ENCODE measurements at places on chromosomes 2 and 18.

GRCh38 chr2:189782221-189782671 is 1.9 kb downstream of the ORMDL1 start:
- DNase-seq = no peak

DNA sequence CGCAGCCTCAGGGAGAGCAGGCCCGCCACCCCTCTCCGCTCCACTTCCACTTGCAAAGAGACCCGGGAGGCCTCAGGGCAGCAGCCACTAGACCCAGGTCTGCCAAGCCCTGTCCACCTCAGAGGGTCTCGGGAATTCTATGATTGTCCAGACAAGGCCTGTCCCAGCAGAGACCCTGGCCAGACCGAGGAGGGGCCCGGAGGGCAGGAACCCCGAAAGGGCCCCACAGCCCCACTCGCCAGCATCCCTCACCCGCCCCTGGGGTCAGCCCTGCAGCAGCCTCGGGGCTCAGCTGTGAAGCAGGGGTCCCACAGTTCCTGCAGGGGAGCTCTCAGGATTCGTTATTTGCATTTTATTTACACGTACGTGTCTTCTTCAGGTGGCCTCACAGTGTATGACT is 269.5 kb downstream of the EIPR1 start:
- DNase-seq = no peak

DNA sequence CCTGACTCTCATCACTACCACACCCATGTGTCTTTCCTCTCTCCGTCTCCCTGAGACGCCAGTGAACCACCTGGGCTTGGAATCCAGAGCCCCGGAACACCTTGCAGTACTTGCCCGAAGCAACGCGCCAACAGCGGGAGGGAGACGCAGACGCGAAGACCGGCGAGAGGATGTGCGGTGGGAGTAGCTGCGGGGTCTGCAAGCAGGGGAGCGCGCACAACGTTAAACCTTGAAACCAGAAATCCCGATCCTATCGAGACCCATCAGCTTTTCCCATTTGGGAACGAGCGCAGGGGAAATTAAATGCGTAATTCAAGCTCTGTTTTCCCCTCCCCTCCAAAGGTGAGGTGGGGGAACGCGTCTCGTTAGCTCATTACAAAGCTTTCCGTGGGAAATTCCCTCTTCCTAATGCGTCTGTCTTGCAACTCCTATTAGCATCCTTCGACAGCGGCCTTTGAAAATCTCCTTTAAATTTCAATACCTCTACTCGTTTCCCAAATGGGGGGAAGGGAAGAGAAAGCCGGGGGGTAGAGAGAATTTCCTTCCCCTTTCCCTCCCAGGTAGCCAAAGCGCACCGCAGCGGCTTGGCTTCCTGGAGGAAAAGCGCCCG is 421 bp upstream of the CNTNAP5 start:
- no peak for DNase-seq

GRCh38 chr2:142462306-142462705 is 331.5 kb upstream of the LRP1B start:
- no peak for DNase-seq

- no peak for DNase-seq
Observed at GRCh38 chr18:67331857-67332256, 184.7 kb downstream of the DSEL start.

DNA sequence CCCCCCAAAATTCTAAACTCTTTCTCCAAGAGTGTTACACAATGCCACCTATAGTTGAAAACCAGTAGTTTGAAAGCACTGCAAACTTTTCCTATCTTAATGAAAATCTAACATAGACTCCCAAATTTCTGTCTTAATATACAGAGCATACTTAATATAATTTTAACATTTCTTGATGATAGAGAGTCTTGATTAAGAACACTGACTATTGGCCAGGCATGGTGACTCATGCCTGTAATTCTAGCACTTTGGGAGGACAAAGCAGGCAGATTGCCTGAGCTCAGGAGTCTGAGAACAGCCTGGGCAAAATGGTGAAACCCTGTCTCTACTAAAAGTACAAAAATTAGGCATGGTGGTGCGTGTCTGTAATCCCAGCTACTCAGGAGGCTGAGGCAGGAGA is 34.2 kb downstream of the ASXL2 start:
- DNase-seq = no peak

DNA sequence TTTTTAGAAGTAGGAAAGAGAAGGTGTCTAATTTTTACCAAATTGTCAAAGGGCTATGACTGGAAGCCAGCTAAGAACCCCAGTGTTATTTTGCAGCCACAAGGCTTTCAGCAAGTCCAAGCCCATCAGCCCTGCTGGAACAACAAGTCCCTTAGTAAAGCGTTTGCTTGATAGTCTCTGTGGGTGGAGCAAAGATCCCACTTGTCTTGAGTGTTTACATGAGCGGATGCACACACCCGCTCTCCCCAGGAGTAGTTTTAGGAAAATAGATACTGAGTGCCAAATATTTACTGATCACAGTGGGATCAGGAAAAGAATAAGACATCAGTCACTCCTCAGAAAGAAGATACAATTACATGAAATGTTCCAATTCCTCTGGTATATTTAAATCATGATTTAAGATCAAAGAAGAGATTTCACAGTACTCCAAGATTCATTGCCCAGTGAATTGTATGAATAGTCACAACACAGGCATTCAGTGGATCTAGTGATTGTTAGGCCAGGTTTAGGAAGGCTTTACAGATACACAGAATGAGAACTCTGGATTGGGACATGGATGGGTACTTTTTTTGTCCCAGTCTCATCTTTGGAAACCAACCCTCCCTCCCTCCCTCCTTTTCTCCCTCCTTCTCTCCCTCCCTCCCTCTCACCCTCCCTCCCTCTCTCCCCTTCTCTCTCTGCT is 514.9 kb downstream of the PTPRM start:
- no peak for DNase-seq

GRCh38 chr2:29160184-29160583 is 45.0 kb downstream of the CLIP4 start:
- DNase-seq = no peak
